ENCODE measurements at places on chromosomes 3 and 15.
A peak's percentile ranks its signal among the peaks of the same experiment; 100 is the strongest.

DNA sequence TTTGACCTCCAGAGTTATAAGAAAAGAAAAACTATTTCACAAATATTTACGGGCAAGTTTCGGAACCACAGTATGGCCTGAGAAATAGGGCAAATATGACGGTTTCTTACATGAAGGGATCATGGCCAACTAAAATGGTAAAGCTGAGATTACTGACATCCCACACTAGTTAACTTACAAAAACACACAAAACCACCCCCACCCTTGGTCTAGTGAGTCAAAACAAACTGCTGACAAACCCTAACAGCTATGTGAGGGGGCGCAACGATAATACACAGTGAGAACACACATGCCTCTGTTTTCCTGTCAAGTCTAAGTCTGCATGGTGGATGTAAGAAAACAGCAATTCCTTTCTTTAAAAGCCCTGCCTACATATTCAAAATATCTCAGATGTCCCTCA, 32.3 kb downstream of the CBLB start:
- no peaks in the 10 kb centered on the region for H3K27me3 ChIP-seq
- H3K4me1 ChIP-seq = no peaks in the 10 kb centered on the region
- DNase-seq = no peak
- no peak overlapping the region for H3K27ac ChIP-seq

GRCh38 chr3:160951642-160952487, 153.3 kb downstream of the B3GALNT1 start:
- no peak overlapping the region for H3K4me3 ChIP-seq
- no peak for DNase-seq
- H3K36me3 ChIP-seq = no peaks in the 10 kb centered on the region
- no peaks in the 10 kb centered on the region for H3K27me3 ChIP-seq
- no peaks in the 10 kb centered on the region for H3K4me1 ChIP-seq

- H3K4me1 ChIP-seq = 0 out of 2 replicates have a peak, but pooled peaks cover 3% of the 10 kb centered on the region
- peaks cover 28% of the 10 kb centered on the region for H3K36me3 ChIP-seq
- no peaks in the 10 kb centered on the region for H3K27me3 ChIP-seq
- H3K4me3 ChIP-seq = no peak overlapping the region
- DNase-seq = no peak
Observed at GRCh38 chr15:68217341-68217740, 12.2 kb downstream of the CLN6 start.

DNA sequence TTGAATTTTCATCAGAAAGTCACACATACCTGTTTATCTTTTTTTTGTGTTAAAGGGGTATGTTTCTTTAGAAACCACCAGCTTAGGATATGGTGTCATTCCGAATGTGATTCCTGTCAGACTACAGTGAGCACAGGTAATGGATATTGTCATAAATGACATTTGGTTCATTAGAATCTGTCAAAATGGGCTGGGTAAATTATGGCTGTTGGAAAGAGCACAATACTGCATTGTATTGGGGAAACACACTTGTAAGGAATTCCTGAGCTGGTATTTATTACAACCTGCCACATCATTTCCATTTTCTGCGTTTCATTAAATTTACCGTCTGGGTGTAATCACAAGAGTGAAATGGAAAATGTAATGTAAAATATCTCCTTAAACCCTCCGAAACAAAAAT, 78.8 kb downstream of the ADAMTSL3 start:
- DNase-seq = no peak
- no peak overlapping the region for H3K4me3 ChIP-seq
- no peaks in the 10 kb centered on the region for H3K4me1 ChIP-seq
- no peaks in the 10 kb centered on the region for H3K36me3 ChIP-seq

GRCh38 chr3:181565416-181565815, 146.3 kb upstream of the SOX2 start:
- no peaks in the 10 kb centered on the region for H3K27me3 ChIP-seq
- no peak overlapping the region for H3K4me3 ChIP-seq
- no peaks in the 10 kb centered on the region for H3K36me3 ChIP-seq
- H3K27ac ChIP-seq = no peak overlapping the region

GRCh38 chr3:14532691-14533456, 7.3 kb downstream of the GRIP2 start:
- H3K4me1 ChIP-seq = no peaks in the 10 kb centered on the region
- H3K27ac ChIP-seq = no peak overlapping the region
- H3K36me3 ChIP-seq = no peaks in the 10 kb centered on the region
- no peak for DNase-seq
- peaks cover 20% of the 10 kb centered on the region for H3K27me3 ChIP-seq

GRCh38 chr15:81789403-81789802, 256.4 kb downstream of the MEX3B start:
- H3K27me3 ChIP-seq = no peaks in the 10 kb centered on the region
- peak; percentile 85 for DNase-seq
- H3K4me1 ChIP-seq = peaks cover 12% of the 10 kb centered on the region
- H3K36me3 ChIP-seq = no peaks in the 10 kb centered on the region
- H3K4me3 ChIP-seq = peak overlapping the region; percentile 66

DNA sequence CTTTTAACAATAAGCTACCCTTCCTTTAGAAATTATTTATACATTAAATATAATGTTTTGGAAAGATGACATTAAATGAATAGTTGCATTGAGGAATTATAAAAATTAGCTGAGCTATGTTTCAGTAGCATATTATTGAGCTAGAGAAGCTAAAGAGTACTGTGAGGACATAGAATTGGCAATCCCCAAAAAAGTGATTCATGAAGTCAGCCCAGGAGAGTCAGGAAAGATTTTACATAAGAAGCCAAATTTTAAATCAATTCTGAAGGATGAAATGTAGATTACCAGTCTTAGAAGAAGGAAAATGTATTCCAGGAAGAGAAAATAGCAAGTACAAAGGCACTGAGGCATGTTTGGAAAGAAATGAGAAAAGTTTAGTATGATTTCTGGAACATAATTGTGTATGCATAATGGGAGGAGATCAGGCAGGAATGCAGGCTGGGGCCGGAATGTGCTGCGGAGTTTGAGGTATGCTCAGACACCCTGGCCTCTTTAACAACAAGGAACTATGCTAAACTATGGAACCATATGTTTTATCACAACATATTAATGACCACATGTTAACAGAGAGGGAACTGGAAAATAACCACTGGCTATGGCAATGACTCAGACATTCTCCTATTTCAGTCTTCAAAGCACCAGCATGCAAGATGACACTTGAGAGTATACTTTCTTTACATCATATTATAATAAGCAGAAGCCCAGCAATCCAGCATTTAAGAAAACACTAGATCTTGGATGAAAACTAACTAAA, 103.3 kb upstream of the COL8A1 start:
- H3K4me3 ChIP-seq = no peak overlapping the region
- no peaks in the 10 kb centered on the region for H3K36me3 ChIP-seq
- no peaks in the 10 kb centered on the region for H3K27me3 ChIP-seq
- no peaks in the 10 kb centered on the region for H3K4me1 ChIP-seq
- H3K27ac ChIP-seq = no peak overlapping the region
- DNase-seq = no peak

- 0 out of 2 replicates have a peak, but pooled peaks cover 6% of the 10 kb centered on the region for H3K4me1 ChIP-seq
- no peaks in the 10 kb centered on the region for H3K27me3 ChIP-seq
- no peak overlapping the region for H3K4me3 ChIP-seq
- no peak overlapping the region for H3K27ac ChIP-seq
- no peaks in the 10 kb centered on the region for H3K36me3 ChIP-seq
Observed at GRCh38 chr15:65528461-65529060, 1.7 kb upstream of the HACD3 start.

DNA sequence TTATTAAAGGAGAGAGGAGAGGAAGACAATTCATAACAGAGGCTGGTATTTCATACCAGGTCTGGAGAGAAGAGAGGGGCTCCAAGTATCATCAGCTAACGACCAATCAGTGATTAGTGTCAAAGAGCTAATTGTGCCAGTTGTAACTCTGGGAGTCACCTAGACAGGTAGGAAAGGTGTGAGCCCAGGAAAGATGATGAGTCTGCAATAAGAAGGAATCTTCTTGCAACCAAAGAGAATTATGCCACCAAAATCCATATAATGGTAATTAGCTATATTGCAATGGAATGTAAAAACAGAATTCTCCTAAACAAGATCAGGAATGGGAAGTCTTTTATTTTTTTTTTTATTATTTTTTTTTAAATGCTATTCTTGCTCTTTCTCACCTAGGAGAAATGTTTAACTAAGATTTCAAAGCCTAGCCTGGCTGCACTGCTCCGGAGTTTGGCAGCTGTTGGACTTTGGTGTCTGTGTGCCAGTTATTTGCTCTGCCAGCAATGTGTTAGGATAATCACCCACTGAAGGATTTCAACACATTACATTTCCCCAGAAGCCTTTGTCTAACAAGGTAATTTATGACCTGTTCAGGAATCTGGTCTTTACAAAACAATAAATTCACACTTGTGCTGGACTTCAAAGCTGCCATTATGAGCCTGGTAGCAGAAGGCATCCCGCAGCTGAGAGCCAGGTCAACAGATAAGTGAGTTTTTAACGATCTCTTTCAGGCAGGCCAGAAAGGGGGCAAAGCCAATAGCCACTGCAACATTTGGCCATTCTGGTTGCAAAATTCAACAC, 89.4 kb downstream of the FOXB1 start:
- DNase-seq = no peak
- no peak overlapping the region for H3K27ac ChIP-seq
- no peaks in the 10 kb centered on the region for H3K27me3 ChIP-seq
- no peak overlapping the region for H3K4me3 ChIP-seq
- no peaks in the 10 kb centered on the region for H3K36me3 ChIP-seq

DNA sequence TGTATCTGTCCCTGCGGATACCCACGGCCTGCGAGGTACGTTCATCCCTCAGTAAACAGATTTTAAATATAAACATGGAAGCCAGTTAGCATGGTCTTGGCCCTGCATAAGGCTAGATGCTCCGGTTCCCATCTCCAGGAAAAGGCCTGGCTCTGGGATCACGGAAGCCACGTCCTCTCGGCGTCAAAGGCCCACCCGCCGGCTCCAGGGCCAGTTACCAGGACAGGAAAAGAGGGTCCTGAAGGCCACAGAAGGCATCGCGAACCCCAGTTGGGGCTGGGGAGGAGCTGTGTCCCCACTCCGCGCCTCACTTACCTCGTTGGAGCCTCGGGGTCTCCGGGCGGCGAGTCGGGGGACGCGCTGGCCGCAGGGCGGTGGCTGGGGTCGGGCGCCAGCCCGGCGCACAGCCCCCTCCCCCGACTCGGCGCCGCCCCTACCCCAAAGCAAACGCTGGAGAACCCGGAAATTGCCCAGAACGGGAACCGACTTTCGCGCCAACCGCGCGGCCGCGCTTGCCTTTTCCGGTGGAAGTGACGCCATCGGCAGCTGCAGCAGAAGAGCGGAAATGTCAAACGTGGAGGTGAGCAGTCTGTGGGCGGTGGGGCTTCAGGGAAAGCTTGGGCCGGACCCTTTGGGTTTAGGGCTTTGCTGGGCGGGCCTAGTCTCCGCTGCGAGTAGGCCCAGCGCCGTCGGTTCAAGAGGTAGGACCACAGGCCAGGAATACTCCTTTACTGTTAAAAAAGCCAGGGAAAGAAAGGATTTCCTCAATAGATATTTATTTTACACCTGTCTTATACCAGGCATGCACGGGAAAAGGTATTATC, at the start of gene TOPBP1:
Gene TOPBP1, minus strand, starts transcription at position 488 of the 824 bp plus-strand sequence. CDS start 814 bp downstream, outside the sequence.
- H3K4me1 ChIP-seq = peaks cover 18% of the 10 kb centered on the region
- no peaks in the 10 kb centered on the region for H3K27me3 ChIP-seq
- peaks cover 13% of the 10 kb centered on the region for H3K36me3 ChIP-seq

DNA sequence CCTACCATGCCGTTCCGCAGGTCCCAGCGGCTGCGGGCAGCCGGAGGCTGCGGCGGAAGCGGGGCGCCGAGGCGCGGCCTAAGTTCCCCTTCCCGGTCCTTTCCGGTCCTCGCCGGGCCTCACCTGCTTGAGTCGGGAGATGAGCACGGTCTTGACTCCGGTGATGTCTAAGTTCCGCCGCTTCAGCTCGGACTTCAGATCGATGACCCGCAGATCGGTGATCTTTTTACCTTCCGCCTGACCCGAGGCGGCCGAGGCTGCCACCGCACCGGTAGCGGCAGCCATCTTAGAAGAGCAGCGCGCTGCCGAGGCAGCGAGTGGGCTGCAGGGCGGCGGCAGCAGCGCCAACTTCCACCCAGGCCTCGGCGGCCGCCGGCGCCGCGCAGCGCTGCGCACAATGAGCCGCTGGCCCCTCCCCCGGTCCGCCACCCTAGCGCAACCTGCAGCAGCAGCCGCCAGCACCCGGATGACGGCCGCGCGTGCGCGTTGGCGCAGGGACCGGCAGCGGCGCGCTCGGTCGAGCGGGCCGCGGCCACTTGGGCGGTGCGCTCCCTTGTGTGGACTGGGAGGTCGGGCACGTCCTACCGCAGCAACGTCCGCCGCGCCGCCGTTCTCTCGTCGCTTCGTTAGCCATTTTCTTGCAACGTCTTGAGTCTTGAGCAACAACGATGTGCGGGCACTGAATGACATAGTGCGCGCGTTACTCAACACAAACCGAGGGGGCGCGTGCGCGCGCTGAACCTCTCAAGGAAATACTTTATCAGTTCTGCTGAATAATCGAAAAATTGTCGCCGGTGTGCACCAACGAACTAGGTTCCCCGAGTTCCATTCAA, at the start of gene SLTM:
Gene SLTM, minus strand, starts transcription at position 399 of the 833 bp plus-strand sequence. Its CDS starts 114 bp downstream, at position 285.
- H3K36me3 ChIP-seq = peaks cover 7% of the 10 kb centered on the region
- no peaks in the 10 kb centered on the region for H3K27me3 ChIP-seq
- peak; percentile 94 for DNase-seq
- H3K4me3 ChIP-seq = peak within 1 kb of the TSS; percentile 75
- H3K4me1 ChIP-seq = peaks cover 12% of the 10 kb centered on the region

DNA sequence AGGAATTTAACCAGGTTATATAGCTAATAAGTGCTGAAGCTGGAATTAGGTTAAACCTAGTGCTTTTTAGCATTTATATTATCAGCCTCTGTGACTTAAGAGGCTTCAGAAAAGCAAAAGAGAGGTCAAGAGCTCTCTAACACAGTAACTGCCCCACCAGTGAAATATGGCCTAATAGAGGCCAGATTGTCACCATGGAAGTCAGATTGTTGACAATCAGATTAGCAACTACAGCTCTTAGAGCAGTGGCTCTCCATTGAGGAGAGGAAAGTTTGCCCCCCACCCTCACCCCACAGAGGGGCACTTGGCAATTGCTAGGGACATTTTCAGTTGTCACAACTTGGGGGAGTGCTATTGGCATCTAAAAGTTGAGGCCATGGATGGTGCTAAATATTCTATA, 23.3 kb upstream of the LMOD3 start:
- no peaks in the 10 kb centered on the region for H3K36me3 ChIP-seq
- no peaks in the 10 kb centered on the region for H3K4me1 ChIP-seq
- no peak overlapping the region for H3K27ac ChIP-seq
- no peak for DNase-seq

- no peak overlapping the region for H3K4me3 ChIP-seq
- H3K36me3 ChIP-seq = no peaks in the 10 kb centered on the region
- peaks cover 5% of the 10 kb centered on the region for H3K4me1 ChIP-seq
- H3K27ac ChIP-seq = no peak overlapping the region
- no peak for DNase-seq
- H3K27me3 ChIP-seq = no peaks in the 10 kb centered on the region
Observed at GRCh38 chr3:34011171-34012101, 213.0 kb downstream of the PDCD6IP start.

DNA sequence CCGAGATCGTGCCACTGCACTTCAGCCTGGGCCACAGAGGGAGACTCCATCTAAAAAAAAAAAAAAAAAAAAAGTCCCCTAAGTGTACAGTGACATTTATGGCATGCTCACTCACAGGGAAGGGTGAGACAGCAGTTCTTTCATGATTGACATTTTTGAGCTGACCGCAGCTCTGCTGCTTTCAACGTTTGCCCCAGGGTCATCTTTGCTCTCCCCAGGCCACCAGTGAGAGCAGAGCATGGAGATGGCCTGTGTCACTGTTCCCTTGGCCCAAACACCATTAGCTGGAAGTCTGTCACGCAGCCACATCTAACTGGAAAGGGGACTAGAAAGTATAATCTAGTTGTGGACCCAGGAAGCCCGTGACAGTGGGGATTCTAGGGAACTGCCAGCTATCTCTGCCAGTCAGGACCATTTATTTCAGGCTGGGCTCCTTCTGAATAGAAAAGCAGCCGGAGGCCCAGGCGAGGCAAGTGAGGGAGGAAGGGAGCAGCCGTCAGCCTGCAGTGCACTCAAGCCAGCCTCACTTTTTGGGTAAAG, 193.4 kb upstream of the HES1 start:
- no peaks in the 10 kb centered on the region for H3K36me3 ChIP-seq
- H3K4me3 ChIP-seq = no peak overlapping the region
- no peaks in the 10 kb centered on the region for H3K27me3 ChIP-seq
- H3K27ac ChIP-seq = no peak overlapping the region
